Activated T-cell treated with anti-CD3 and anti-CD28 coated beads, Interleukin-2, amount 50 U/mL, for 24 hours (primary cell): ENCODE measurements at places on chromosomes 1 and 21.

DNA sequence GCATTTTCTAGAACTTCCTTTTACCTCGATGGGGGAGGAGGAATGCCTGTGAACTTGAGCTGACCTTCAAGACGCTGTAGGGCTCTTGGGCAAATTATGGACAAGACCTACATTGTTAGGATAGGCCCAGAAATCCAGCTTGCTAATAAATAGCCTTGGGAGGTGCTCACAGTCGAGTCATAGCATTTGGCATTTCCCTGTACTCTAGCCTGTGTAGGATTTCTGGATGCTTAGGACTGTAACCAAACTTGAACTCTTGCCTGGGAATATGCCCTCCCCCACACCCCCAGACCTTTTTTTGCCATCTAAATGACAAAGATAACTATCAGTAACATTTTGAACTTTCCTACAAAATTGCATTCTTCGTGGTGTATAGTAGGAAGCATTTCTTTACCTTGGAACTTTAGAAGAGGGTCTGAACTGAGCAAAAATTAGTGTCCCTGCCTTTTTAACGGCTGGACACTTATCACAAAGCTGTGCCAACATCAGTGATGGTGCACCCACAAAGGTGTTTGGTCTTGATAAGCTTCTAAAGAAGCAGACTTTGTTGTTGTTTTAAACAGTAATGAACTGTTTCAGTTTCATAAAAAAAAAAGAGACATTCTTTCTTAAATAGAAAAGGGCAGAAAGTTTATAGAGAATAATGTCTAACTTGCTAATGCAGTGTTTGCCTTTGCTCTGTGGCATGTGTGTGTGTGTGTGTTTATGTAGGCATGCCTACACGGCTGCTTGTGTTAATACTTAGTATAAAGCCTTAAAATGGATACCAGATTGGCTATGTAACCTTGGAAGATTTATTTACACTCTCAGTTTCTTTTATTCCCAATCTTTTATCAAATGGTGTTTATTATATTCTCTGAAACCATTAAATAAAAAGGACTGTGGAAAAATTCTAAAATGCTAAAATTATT is 88.2 kb downstream of the NFIA start:
- no peak for DNase-seq

DNA sequence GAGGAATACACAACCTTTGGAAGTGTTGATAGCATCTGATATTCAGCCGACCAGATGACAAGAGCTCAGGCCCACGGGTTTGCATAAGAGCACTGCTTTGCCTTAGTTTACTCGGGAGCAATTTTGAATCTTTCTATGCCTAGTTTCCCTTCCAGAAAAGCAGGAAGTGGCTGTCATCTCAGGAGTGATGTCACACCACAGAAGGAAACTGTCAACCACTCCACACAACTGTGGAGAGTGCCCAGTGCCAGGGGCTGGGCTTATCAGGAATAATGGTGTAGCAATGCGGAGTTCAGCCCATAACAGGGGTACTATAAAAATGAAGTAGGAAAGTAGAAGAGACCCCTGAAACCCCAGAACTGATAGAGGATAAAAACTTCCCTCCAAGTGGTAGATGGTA is 28.4 kb downstream of the NTPCR start:
- DNase-seq, result no peak

DNA sequence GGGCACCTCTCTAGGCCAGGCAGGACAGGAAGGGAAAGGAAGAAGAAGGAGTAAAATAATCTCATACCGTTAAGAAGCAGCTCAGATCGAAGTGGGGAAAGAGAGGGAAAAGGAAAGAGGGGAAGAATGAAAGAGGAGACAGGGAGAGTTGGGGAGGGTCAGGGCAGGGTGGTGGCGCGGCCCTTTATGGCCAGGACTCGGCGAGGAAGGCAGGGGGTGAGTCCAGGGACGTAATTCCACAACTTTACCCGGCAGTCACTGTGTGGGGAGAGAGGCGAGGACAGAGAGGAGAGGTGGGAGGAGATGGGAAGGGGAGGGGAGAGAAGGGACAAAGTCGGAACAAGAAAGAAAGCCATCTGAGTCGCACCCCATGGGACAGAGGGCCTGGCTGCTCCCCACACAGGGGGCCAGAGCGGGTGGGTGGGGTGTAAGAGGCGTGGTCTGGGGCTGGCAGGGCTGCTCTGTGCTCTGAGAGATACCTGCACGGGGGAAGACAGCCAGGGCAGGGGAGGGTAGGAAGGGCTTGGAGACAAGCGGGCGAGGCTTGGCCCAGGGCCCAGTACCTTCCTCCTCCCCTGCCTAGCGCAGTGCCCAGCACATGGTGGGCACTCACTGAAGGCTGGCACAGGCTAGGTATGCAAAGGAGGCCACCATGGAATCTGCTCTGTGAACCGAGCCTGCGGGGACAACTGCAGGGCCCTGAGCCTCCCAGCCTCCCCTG is 49.4 kb downstream of the KIF21B start:
- DNase-seq, result no peak

DNA sequence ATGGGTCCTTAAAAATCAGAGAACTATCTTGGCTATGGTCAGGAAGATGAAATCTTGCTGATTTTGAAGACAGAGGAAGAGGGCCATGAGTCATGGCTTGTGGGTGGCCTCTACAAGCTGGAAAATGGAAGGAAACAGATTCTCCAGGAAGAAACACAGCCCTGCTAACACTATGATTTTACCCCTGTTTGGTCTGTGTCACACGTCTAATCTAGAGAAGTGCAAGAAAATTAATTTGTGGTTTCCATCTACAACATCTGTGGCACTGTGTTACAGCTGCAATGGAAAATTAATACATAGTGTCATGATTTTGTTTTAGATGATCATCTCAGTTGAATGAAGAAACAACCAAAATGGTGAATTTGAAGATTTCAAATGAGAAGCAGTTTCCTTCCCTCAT is 288.7 kb upstream of the NRIP1 start:
- no peak for DNase-seq

DNA sequence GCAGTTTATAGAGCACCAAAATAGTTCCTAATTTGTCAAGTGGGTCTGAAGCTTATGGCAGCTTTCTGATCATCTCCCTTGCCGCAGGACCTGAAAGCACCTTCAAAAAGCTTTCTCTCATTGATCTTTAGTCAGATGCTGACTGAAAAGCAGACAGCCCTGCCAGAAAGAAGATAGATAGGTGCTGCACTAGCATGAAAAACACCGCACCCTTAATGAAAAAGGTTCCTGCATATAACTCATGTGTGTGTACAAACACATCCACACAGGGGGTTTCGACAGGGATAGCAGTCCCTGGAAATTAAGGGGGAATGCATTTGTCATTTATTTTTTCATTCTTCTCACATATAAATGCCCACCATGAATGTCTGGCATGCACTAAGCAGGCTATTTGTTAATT is 361.7 kb upstream of the SNX7 start:
- no peak for DNase-seq

DNA sequence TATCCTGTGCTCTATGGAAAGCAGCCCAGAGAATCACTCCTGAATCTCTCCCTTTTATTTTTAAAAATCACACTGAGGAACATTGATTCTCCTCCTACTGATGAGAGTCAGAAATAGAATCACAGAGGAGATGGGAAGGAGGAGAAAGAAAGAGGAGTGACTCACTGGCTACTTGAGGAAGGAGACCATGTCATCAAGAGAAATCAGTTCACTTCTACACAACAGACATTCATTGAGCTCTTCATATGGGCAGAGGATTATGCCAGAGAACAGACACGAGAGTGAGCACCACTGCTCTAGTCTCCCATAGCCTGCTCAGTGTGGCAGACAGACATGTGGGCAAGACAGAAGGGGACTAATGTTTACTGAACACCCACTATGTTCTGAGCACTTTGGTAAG is 44.2 kb downstream of the RAB3B start:
- DNase-seq, result no peak

DNA sequence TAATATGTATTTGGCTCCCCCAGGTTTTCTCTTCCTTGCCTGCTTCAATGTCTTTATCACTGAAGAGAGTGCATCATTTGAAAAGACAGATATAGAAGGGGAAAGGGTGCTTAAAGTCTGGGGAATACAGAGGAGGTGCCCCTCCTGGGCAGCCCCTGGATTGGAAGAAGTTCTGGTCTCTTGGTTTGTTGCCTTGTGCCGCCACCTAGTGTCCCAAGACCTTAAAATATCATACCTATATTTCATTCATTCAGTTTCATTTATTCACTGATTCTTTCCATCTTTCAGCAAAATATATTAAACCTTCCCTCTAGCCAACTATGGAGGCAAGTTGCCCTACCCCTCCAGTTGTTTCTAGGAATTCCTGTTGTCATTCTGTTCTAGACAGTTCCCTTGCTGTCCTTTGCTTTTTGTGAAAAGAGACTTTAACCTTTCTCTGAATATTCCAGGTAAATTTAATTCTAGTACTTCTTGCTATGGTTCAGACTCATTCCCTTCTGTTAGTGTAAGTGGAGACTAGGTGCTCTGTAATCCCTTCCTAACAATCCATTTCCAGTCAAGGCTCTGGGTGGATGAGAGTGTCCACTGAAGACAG is 56.1 kb downstream of the MEF2D start:
- DNase-seq, result no peak

DNA sequence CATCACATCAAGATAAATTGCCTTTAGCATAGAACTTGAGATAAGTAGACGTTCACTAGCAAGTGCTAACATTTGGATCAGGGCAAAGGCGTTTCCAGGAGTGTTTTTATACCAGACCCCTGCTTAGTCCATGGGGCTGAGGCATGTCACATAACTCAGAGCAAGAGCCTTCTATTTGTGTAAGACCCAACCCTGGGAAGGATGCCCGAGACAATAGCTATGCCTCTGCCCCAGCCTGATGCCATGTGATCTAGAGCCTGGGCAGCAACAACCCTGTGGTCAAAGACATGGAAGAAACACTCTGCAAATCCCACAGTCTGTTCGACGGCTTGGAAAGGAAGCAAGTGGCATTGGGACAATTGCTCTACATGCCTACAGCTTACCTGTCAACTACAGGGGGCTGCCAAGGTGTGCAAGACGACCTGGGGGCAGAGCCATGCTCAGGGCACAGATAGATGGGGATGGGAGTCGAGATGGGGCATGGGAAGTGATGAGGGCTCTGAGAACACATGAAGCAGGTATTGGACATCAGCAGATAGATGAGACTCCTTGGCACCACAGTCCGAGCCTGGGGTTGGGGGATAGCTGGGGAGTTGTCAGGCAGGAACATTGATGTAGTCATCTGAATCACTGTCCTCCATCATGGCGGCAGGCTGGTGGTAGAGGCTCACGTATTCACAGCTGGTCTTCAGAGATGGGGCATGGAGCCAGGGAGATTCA is 7.3 kb downstream of the IL24 start:
- no peak for DNase-seq

- no peak for DNase-seq
Measured at GRCh38 chr1:173489929-173490328, 12.8 kb downstream of the PRDX6 start.

DNA sequence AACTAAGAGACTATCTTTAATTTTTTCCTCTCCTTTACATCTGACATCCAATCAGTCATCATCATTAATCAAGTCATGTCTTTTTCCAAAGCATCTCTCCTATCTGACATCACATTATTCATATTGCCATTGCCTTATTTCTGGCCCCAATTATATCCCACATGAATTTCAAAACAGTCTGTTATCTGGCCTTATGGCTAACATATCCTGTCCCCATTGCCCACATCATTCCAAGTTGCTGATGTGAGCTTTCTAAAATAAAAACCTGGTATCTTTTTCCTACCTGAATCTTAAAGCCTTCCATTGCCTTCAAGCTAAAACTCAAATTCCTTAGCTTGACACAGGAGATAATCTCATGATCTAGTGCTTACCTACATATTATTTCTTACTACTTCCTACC is 283.9 kb downstream of the LRRC40 start:
- DNase-seq, result no peak

- DNase-seq, result no peak
Measured at GRCh38 chr1:980137-980571, 1.7 kb downstream of the PERM1 start.

- DNase-seq, result no peak
Measured at GRCh38 chr1:156465747-156466365, 34.7 kb downstream of the MEF2D start.

GRCh38 chr1:86953167-86953566 is 38.7 kb downstream of the HS2ST1 start:
- no peak for DNase-seq

- no peak for DNase-seq
Measured at GRCh38 chr21:45591619-45592207, 49.5 kb upstream of the SLC19A1 start.

- no peak for DNase-seq
Measured at GRCh38 chr1:26017606-26018005, 4.0 kb upstream of the EXTL1 start.

- DNase-seq, result peak; percentile 80
Measured at GRCh38 chr1:6127587-6128163, 52.4 kb downstream of the CHD5 start.

DNA sequence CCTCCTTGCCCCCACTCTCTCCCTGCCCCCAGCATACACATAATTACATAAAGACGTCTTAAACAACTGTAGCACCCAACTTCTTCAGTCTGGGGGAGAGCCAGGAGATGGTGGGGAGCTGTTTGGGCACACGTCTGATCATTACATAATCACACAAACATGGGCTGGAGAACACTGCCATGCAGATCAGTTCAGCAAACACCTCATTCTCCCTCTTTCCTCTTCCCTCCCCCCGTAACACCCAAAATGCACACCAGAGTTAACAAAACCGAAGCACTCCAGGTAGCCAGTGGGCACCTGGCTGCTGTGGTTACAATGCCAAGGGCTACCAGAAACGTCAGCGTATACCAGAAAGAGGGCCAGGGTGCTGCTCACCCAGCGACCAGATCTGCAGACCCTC is 1.6 kb downstream of the HIVEP3 start:
- DNase-seq, result no peak

DNA sequence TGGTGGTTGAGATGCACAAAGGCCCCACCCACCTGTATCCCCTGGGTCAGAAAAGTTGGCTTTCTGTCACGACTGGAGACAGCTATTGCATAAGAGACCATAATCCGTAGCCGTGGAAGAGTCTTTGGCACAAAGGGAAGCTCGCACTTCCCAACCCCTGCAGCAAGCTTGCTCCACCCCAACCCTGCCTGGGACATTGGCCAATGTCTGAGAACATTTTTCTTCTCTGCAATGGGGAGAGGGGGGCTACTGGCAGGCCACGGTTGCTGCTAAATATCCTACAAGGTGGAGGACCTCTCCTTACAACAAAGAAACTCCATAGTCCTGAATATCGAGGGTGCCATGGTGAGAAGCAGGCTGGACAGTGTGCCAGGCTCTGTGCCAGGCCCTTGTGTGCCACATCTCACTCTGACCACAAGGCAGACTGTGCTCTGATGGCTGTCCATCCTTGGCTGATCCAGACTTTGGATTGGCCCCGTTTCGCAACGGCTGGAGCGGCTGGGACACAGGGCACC is 104.1 kb downstream of the CSMD2 start:
- no peak for DNase-seq

DNA sequence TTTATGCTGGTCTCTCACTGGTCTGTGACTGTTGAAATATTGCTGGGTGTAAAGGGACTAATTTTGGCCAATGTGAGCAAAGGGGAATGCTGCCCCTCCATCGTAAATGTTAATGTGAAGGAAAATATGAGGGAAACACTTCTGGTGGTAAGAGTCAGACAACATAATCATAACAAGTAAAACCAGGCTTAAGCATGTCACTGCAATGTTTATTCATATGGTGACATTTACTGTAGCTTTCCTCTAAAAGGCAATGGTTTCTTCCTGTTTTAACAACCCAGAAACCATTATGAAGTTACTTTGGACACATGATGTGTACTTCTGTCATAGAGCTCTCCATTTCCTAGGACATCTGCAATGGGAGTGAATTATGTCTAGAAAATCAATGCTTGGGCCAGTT is 358.0 kb downstream of the LMO4 start:
- DNase-seq, result no peak
